ENCODE measurements at places on chromosomes 12 and 14.

DNA sequence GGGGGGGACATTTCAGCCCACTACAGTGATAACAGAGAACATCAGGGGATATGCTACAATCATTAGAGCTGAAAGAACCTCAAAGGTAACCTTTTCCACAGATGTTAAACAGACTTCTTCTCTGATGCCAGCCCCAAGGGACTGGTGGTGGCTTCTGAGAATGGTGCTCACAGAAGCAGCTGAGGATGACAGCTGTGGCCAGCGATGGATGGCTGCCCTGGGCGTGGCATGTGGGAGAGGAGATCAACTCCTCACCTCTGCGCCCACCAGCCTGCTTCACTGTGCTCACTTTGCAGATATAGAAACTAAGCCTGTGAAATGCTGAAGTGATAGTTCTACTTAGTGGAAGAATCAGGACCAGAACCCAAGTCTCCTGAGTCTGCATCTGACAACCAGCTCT lies 33.0 kb downstream of the FOXN3 start:
- DNase-seq: no peak

- DNase-seq: no peak
Measured at GRCh38 chr12:121432740-121433480, 33.0 kb downstream of the RNF34 start.

- DNase-seq: no peak
Measured at GRCh38 chr14:31619440-31619839, 58.2 kb downstream of the NUBPL start.

DNA sequence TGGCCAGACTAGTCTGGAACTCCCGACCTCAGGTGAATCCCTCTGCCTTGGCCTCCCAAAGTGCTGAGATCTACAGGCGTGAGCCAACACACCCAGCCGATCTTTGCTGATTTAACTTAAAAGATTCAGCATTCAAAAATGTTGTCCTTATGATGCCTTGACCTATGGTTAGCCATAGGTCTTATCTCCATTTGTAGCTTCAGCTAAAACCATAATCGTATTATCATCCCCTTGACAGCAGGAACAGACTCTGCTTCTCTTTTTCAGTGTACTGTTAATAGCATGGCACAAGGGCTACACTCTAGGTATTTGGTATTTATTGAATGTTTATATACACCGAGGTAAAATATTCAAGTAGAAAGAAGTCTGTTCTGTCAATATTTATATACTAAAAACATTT lies 15.3 kb downstream of the CCDC62 start:
- DNase-seq: no peak

DNA sequence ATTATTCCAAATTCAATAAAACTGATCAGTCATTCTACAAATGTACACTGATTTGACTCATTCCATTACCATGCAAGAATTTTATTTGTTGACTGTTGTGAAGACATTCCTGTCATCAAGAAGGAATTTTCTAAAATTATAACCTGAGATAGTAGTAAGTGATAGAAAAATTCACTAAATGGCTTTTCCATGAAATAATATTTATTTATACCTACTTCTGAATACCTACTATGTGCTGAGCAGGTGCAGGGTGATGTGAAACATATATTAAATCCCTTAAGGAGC lies 841.7 kb downstream of the NRXN3 start:
- no peak for DNase-seq

GRCh38 chr12:8665759-8666158 lies 3.1 kb upstream of the MFAP5 start:
- no peak for DNase-seq

- no peak for DNase-seq
Measured at GRCh38 chr12:92557422-92557724, 145.4 kb upstream of the PLEKHG7 start.

DNA sequence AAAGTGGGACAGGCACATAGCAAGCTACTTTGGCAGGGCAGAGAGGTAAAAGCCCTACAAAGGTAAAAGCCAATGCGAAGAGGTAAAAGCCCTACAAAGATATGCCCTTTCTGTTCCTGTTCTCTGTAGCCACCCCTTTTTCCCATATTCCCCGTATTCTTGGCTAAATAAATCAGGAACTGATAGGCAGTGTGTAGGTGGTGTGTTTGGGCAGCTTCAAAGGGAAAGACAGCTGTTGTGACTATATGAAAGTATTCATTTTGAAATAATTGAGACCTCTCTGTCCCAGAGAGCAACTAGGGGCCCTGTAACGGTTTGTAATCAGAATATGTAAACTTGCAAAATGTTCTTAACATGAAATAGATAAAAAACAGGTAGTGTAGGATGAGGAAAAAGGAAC lies 11.3 kb upstream of the SLC41A2 start:
- DNase-seq: no peak

DNA sequence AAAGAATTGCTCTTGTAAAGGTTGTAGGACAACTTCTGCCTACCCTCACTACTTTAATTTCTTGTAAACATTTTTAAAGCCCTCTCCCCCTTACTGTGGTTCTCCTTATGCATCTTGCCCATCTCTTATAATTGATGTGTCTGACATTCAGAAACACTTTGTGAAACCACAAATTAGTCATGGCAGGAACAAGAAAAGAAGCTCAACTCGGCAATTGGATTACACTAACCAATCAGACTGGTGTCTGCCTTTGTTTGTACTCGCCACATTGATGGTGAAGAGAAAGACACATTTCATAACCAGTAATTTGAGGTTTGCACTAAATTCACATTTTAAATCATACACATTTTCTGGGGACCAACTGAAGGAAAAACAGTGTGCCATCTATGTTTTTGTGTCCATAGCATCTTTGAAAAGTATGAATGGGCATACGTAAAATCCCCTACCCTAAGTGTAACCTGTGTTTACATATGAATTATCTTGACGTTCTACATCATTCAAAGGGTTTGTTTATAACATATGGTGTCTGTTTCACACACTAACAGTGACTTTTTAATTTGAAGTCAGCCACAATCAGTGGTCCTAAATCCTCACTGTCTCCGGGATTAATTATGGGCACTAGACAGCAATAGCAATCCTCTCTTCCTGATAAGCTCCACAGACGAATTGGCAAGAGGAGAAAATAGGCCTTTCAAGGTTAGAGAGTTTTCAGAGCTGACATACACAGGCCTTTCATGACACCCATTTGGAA lies 49.9 kb downstream of the OTX2 start:
- no peak for DNase-seq

DNA sequence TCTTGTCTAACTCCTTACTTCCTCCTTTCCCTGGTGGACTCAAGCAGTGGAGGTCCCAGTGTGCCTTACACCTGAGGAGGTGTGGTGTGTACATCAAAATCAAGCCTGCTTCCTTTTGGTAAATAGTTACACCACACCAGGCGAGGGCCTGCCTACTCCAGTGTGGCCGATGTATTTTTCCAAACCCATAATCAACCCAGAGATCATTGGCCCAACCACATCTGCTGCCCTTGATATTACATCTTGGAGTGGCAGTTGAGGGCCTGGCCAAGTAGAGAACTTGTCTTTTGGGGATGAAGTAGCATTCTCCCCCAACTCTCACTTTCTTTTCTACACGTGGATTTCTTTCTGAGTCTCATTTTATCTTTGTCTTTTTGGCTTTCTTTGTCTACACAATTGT lies 187.4 kb downstream of the EFCAB11 start:
- DNase-seq: no peak

GRCh38 chr14:72948481-72949138 lies 22.3 kb downstream of the DCAF4 start:
- peak; percentile 83 for DNase-seq

DNA sequence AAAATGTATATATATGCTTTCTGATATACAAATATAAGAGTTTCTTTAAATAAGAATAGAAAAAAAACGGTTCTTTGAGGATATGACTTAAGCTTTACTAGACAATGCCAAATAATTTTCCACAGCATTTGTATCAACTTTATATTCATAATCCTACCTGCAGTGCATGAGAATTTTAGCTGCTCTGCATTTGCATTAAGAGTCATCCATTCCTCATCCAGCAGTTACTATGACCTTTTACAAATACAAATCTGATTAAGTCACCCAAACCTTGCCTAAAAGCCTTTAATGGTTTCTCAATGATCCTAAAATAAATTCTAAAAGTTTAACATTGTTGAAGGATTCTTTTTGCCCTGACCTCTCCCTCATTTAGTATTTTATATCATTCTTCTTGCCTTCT lies 116.5 kb downstream of the MGAT4C start:
- no peak for DNase-seq

DNA sequence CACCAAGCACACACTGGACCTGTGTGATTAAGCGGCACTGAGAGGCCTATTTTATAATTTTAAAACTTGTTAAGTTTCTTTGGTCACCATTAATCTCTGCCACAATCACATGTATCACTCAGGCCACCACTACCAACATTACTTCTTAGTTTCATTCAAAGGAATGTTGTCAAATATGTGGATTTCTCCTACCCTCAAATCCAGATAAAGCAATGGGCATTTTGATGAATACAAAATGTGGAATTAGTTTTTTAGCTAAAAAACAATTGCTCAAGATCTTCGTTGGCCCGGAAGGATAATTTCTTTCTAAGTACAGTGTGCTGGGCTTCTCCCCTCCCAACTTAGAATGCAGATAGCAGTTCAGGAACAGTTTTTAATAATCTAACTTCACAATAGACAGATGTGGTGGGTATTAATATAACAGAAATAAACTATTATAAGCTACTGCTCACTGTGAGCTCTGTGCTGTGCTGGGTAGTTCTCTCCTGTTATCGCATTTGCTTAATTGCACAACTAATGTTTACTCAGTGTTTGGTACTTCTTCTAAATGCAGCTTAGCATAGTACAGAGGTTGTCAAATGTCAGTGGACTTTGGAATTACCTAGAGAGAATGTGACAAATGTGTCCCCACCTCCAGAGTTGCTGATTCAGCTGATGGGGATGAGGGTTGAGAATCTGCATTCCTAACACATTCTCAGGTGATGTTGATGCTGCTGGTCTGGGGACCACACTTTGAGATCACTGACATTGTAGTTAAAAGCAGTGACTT lies 266.7 kb upstream of the AMIGO2 start:
- no peak for DNase-seq

- DNase-seq: no peak
Measured at GRCh38 chr12:82671673-82672195, 15.0 kb upstream of the TMTC2 start.

DNA sequence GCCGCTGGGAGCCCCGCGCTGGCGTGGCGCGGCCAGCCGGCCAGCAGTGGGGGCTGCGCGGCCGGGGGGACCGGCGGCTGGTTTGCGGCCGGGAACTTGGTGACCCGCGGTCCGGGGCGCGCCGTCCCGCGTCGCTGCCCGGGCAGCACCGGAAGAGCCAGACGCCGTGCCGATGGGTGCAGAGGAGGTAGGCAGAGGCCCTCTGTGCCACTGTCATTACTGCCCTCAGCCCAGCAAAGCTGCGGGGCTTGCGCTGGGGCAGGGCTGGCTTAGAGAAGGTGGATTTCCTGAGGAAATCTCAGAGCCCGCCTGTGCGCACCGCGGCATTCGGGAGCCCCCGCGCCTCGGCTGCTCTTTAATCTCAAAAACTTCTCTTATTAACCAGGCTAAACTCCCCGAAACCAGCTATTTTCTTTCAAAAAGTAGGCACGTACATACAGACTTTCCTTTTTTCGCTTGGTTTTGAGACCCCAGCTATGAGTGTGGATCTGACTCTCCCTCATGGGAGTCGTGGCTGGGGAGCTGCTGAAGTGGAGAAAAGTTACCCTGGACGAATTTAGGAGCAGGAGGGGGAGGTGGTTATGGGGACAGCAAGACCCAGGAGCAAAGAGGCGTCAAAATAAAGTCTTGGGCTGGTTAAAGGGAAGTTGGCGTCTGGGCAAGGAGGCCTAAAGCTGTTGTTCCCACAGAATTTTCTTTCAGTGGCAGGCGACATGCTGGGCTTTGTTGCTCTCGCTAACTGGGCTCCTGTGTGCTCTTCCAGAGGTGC lies 802 bp downstream of the SUSD6 start:
- peak; percentile 61 for DNase-seq

GRCh38 chr12:39443929-39444209 lies 949 bp upstream of the KIF21A start:
- DNase-seq: no peak

GRCh38 chr14:51298895-51299294 lies 58.8 kb downstream of the TMX1 start:
- no peak for DNase-seq

GRCh38 chr14:89228921-89229639 lies 188.0 kb downstream of the FOXN3 start:
- no peak for DNase-seq

GRCh38 chr12:109134186-109134917 lies 18.0 kb downstream of the ACACB start:
- DNase-seq: peak; percentile 39

- DNase-seq: no peak
Measured at GRCh38 chr12:115638733-115639647, 638.5 kb downstream of the MED13L start.

DNA sequence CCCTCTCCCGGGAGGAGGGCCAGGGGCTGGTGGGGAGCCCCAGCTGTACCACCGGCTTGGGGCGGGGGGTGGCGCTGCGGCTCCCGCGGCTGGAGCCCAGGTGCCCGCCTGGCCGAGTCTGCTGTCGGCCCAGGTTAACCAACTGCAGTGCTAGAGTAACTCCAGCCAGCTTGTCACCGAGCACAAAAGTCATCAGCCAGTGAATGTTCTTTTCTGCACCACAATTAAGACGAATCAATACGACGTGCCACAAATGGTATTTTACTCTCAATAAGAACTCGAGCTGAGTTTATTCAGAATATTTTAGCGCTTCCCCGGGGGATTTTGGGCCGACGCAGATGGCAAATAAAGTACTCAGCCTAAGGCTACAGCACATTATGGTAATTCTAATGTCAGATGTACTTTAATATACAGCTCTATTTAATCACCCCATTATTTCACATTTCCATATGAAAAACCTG lies 83.2 kb downstream of the BCL11B start:
- no peak for DNase-seq

GRCh38 chr12:47935184-47935583 lies 28.2 kb upstream of the TMEM106C start:
- no peak for DNase-seq

DNA sequence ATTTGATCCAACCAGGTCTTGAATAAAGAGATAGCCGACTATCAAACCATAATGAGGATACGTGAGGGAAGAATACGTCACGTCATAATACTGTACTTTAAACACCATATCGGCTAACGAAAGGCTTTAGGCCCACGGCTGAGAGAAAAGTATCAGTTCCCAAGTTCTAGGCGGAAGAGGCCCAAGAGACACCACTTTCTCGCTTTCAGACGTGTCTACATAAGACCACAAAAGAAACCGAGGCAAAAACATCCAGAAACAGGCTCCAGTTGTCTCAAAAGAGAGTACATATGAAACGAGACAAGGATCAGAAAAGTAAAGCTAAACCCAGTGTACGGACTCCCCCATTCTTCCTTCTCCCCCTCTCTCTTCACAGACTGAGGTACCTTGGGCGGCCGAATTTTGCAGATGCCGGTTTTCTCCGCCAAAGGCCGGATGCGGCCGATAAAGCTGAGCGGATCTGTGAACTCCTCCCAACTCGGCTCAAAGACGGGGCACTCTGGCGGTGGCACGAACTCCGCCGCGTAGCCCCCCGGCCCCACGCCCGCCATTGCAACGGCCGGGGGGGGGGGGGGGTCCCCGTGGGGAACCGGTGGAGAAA lies 479 bp downstream of the KDM5A start:
- peak; percentile 50 for DNase-seq

- DNase-seq: no peak
Measured at GRCh38 chr14:90596733-90597132, 199.9 kb downstream of the CALM1 start.

Measured in suppressor macrophage treated with lipopolysaccharide for 1 hour (primary cell).